GM23338 (cell line): ENCODE measurements at places on chromosomes 7 and 10. TPM values are rescaled to one million over a fixed set of nuclear protein-coding genes. Genes with fewer than 3 reads are reported as not detected.

The DMBT1 gene
- 0.05 TPM in 1 of 2 replicates, not detected in the other for polyA plus RNA-seq

The VSIR gene
- 0.74 TPM in 1 of 2 replicates, not detected in the other for polyA plus RNA-seq

The FZD1 gene
- 0.34 and 0.42 TPM in 2 replicates for polyA plus RNA-seq

The TUBB8 gene
- 0.40 and 1.0 TPM in 2 replicates for polyA plus RNA-seq

The MEIG1 gene
- 0.50 TPM in 1 of 2 replicates, not detected in the other for polyA plus RNA-seq

The CACNB2 gene
- 3.7 and 5.0 TPM in 2 replicates for polyA plus RNA-seq

The UTF1 gene
- polyA plus RNA-seq: 51.4 and 55.7 TPM in 2 replicates

The TEX47 gene
- polyA plus RNA-seq: not detected in 2 replicates

The NAMPT gene
- polyA plus RNA-seq: 34.3 and 37.9 TPM in 2 replicates

The NUTM2B gene
- not detected in 2 replicates for polyA plus RNA-seq

The OR2A1 gene
- polyA plus RNA-seq: 1.2 and 1.6 TPM in 2 replicates

The ZNF248 gene
- 2.1 and 2.7 TPM in 2 replicates for polyA plus RNA-seq

The POT1 gene
- 6.7 and 12.0 TPM in 2 replicates for polyA plus RNA-seq

The CDCA7L gene
- 187 and 194 TPM in 2 replicates for polyA plus RNA-seq

The HKDC1 gene
- not detected in 2 replicates for polyA plus RNA-seq

The LRMDA gene
- polyA plus RNA-seq: 1.6 and 1.8 TPM in 2 replicates

The MET gene
- polyA plus RNA-seq: 3.8 and 4.8 TPM in 2 replicates

The TMEM184A gene
- 0.03 and 0.18 TPM in 2 replicates for polyA plus RNA-seq

The SOSTDC1 gene
- polyA plus RNA-seq: 0.64 and 1.0 TPM in 2 replicates

The DRGX gene
- polyA plus RNA-seq: not detected in 2 replicates

The ANKRD61 gene
- polyA plus RNA-seq: 0.63 and 1.2 TPM in 2 replicates

The HTR5A gene
- not detected in 2 replicates for polyA plus RNA-seq

The RBP4 gene
- 0.47 and 0.79 TPM in 2 replicates for polyA plus RNA-seq

The TMEM236 gene
- polyA plus RNA-seq: 0.03 and 0.05 TPM in 2 replicates

The RBM17 gene
- polyA plus RNA-seq: 257 and 281 TPM in 2 replicates

The SEC23IP gene
- 26.2 and 35.6 TPM in 2 replicates for polyA plus RNA-seq

The COX19 gene
- polyA plus RNA-seq: 12.6 and 13.9 TPM in 2 replicates

The ADCYAP1R1 gene
- 1.7 and 1.8 TPM in 2 replicates for polyA plus RNA-seq

The ACSL5 gene
- 0.09 TPM in 1 of 2 replicates, not detected in the other for polyA plus RNA-seq

The FRMPD2 gene
- not detected in 2 replicates for polyA plus RNA-seq

The ZNF239 gene
- 5.4 and 6.7 TPM in 2 replicates for polyA plus RNA-seq

The ATG9B gene
- 3.2 and 3.4 TPM in 2 replicates for polyA plus RNA-seq

The GOT1 gene
- polyA plus RNA-seq: 31.8 and 37.7 TPM in 2 replicates

The HECW1 gene
- 6.1 and 11.0 TPM in 2 replicates for polyA plus RNA-seq

The SLC26A5 gene
- polyA plus RNA-seq: 1.0 and 1.1 TPM in 2 replicates

The TFEC gene
- not detected in 2 replicates for polyA plus RNA-seq

The SLC18A3 gene
- 0.09 and 0.16 TPM in 2 replicates for polyA plus RNA-seq

The C10orf62 gene
- not detected in 2 replicates for polyA plus RNA-seq

The CYP2C8 gene
- 0.99 and 1.2 TPM in 2 replicates for polyA plus RNA-seq

The MYH16 gene
- polyA plus RNA-seq: not detected in 2 replicates

The NME8 gene
- polyA plus RNA-seq: 0.83 and 1.3 TPM in 2 replicates

The LIPN gene
- polyA plus RNA-seq: not detected in 2 replicates

The GIGYF1 gene
- 40.0 and 40.4 TPM in 2 replicates for polyA plus RNA-seq

The UCN3 gene
- polyA plus RNA-seq: not detected in 2 replicates

The IL6 gene
- polyA plus RNA-seq: 0.40 and 1.6 TPM in 2 replicates

The COL17A1 gene
- polyA plus RNA-seq: 0.64 and 1.1 TPM in 2 replicates

The NEUROG3 gene
- polyA plus RNA-seq: 0.31 TPM in 1 of 2 replicates, not detected in the other

The LLCFC1 gene
- not detected in 2 replicates for polyA plus RNA-seq

The CAMK1D gene
- 4.6 TPM in 2 replicates for polyA plus RNA-seq

The GFRA1 gene
- polyA plus RNA-seq: 1.2 and 1.4 TPM in 2 replicates

The UPK3BL1 gene
- 5.0 and 7.7 TPM in 2 replicates for polyA plus RNA-seq

The BPGM gene
- polyA plus RNA-seq: 16.5 and 16.9 TPM in 2 replicates

The KNDC1 gene
- 1.8 and 1.9 TPM in 2 replicates for polyA plus RNA-seq

The AKR1C3 gene
- 6.2 and 9.1 TPM in 2 replicates for polyA plus RNA-seq
